ENCODE measurements at places on chromosomes 3 and 15.
A peak's percentile ranks its signal among the peaks of the same experiment; 100 is the strongest.

DNA sequence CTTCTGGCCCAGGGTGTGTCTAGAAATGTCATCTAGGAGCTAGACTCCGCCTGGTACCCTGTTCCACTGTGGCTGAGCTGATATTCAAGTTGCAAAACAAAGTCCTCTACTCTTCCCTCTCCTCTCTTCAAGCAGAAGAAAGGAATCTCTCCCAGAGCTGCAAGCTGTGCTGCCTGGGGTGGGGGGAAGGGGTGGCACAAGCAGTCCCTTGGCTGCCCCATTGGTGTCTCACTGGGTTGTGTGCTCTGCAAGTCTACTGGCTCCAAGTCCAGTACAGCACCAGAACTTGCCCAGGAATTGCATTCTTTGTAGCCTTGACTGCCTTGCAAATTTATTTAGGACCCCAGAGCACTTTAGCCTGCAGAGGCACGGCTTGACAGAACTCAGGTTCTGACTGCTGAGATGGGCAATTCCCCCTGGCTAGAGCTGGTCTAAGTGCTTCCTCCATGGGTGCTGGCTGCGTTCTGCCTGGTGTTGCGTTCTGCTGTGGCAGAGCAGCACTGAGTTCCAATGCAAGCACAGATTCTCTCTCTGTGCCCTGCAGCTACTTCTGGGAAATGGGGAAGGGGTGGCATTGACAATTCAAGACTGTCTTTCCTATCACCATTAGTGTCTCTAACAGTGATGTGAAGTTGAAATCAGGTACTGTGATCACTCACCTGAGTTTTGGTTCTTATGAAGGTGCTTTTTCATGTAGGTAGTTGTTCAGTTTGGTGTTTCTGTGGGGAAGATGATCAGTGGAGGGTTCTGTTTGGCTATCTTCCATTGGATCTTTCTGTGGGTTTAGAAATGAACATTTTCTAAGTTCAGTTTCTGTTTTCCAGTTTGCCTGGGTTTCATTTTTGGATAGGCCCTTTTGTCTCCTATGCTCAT lies 39.5 kb downstream of the OXSR1 start:
- DNase-seq: no peak

DNA sequence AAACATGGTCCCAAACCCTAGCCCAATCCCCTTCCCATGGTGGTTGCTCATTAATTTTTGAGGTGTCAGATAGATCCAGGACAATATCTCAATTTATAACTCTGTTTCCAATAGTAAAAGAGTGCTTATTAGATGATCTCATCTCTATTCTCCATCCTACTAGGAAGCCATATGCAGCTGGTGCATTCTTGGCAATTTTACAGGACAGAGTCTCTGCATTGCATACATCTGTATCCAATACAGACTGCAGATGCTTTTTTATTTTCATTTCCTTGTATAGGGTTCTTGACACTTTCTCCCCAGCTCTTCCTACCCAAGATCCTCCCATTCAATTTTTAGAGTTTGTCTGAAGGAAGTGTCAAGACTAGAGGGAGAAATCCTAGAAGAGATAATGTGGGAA lies 194.8 kb upstream of the DPH6 start:
- DNase-seq: peak; percentile 47

GRCh38 chr15:78757636-78757905 lies 53.7 kb downstream of the ADAMTS7 start:
- no peak for DNase-seq

- no peak for DNase-seq
Measured at GRCh38 chr15:60137711-60138396, 133.7 kb downstream of the FOXB1 start.

DNA sequence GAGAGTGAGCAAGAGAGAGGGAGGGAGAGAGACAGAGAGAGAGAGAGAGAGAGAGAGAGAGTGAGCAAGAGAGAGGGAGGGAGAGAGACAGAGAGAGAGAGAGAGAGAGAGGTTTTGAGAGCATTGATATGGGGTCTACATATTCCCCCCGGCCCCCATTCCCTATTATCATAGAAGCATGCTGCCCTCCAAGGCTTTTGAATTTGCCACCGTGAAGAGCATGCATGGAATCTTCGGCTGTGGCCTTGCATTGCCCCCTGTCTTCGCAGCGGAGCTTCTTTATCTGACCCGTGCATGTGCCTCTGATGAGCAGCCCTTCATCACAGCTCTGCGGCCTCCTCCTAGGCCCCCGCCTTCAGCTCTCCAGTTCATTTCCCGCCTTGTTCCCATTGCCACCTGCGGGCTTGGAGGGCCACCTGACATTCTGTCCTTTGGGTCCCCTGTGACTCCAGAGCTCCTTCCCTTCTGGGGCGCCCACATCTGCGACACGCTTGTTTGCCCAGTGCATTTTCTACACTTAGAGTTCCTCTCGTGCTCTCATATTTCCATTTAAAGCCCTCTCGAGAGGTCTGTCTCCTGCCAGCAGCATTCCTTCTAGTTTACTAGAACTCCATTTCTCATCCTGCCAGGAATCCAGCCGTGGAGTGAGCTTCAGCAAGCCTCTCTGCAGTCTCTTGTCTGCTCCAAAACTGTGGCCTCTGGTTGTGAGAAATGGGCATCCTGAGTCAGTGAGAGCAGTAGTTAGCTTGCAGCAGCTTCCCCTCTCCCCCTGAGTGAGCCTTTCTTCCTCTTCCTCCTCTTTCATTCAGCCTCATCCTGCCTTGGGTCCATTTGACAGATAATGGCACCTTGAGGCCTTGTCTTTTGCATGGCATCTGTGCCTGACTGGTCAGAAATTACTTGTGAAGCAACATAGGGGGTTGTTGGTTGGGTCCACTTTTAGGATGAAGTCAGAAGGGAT lies 25.3 kb downstream of the LPP start:
- peak; percentile 41 for DNase-seq

GRCh38 chr15:98870788-98871187 lies 136.8 kb downstream of the PGPEP1L start:
- DNase-seq: no peak

GRCh38 chr3:66428733-66429132 lies 72.1 kb downstream of the LRIG1 start:
- DNase-seq: peak; percentile 83

DNA sequence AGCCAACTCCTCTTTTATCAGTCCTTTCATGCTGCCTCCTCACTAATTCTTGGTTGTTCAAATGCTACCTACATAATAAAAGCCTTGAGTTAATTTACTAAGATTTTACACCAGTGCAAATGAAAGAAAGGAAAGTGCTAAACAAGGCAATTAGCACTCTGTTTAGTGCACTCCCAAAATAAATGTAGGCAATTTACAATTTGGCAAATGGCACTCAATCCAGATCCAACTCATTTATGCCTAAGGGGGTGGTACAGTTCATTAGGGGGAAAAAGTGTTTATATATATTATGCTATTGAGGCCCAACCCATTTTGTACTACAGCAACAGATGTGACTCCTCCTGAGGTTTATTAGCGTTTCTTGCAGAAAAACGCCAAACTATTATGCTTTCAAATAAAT lies 370.1 kb downstream of the NR2F2 start:
- DNase-seq: no peak

GRCh38 chr3:26505399-26505798 lies 117.2 kb upstream of the LRRC3B start:
- no peak for DNase-seq

- no peak for DNase-seq
Measured at GRCh38 chr3:31004025-31004678, 109.7 kb upstream of the GADL1 start.

DNA sequence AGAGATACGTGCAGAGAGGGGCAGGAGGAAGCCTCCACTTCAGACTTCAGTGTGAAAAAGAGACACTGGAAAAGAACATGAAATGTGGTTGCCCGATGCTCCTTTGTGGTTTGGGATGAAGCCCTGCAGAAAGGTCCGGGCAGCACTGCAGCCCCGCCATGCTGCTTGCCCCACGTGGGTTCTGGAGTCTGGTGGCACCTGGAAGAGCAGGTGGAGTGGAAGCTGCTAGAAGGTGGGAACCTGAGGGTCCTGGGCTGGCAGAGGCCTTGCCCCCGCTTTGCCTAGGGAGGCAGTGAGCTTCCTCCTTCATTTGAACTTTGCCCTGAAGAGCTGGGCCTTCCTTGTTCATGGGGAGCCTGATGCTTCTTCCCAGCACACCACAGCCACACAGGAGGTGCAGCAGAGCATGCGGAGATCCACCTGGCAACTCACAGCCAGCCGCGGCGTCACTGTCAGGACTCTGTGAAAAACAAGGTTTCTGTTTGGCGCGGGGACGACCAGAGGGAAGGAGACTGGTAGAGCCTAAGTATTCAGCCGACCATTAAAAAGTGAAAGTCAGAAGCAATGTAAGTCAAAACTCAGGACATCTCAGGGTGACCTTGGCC lies 59.0 kb downstream of the APBA2 start:
- no peak for DNase-seq

GRCh38 chr15:88654430-88655102 lies 15.8 kb downstream of the ISG20 start:
- no peak for DNase-seq

DNA sequence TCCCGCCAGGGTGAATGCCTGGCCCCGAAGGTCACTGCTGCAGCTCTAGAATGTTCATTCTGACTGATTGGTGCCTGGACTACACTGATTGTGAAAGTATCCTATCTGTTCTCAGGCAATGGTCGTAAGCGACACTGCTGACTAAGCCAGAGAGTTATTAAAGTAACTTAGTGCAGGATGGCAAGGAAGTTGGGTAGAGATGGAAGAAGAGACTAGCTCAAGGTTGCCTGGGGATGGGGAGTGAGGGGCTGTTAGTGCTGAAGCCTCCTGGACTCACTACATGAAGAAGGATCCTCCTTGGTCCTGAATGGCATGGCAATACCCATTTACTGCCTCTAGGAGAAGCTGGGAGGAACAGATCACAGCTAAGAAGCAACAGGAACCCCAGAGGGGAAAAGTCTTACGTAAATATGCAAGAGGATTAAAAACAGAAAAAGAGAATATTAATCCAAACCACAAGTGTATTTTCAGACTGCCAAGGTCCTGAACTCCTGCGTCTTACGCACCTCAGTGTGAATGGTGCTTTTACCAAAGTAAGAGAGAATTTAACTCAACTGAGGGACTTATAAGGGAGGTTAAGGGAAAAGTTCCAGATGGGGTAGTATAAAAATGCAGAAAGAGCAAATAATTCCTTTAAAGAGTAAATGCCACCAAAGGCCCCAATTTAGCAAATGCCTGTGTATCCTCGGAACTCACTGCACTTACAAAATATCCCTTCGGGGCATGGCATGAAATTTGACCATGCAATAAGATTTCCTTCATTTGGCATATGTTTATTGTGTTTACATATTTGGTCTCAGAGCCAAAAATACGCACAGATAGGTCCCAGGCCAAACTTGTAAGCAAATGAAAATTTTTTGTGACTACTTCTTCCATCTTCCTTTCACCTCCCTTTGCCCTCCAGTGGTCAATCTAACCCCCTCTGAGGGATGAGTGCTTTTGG lies 64.0 kb upstream of the DGKG start:
- DNase-seq: no peak

GRCh38 chr3:143158014-143158988 lies 38.7 kb downstream of the CHST2 start:
- DNase-seq: no peak

DNA sequence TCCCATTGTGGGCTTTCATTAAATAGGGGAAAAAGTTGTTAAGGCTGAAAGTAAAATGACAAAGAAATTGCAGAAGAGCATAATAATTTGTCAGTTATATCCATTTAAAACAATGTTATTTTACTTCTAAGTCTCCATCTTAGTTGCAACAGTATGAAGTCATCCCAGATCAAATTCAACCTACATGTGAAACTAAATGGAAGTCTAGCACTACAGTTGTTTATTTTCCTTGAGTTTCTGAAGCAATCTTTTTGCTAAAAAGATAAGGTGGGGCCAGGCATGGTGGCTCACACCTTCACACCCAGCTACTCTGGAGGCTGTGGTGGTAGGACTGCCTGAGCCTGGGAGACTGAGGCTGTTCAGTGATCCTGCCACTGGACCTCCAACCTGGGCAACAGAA lies 80.2 kb downstream of the DPH6 start:
- DNase-seq: no peak

DNA sequence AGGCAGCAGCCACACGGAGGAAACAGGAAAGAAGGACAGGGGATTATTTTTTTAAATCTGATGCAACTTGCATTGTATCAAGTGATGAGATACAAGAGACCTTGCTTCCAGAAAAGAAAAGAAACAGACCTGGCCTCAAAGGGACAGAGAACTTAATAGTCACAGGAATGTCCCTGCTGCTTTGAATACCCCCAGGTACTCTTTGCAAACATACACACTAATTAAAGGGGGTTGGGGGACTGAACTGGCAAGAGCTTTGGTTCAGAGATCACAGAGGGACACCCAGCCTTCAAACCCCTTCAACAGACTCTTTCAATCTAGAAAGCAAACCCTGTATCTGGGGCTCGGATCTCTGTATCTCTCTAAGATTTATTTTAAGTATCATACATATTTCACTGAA lies 18.0 kb downstream of the TNIK start:
- DNase-seq: no peak

GRCh38 chr3:31010491-31010890 lies 116.0 kb upstream of the GADL1 start:
- no peak for DNase-seq

DNA sequence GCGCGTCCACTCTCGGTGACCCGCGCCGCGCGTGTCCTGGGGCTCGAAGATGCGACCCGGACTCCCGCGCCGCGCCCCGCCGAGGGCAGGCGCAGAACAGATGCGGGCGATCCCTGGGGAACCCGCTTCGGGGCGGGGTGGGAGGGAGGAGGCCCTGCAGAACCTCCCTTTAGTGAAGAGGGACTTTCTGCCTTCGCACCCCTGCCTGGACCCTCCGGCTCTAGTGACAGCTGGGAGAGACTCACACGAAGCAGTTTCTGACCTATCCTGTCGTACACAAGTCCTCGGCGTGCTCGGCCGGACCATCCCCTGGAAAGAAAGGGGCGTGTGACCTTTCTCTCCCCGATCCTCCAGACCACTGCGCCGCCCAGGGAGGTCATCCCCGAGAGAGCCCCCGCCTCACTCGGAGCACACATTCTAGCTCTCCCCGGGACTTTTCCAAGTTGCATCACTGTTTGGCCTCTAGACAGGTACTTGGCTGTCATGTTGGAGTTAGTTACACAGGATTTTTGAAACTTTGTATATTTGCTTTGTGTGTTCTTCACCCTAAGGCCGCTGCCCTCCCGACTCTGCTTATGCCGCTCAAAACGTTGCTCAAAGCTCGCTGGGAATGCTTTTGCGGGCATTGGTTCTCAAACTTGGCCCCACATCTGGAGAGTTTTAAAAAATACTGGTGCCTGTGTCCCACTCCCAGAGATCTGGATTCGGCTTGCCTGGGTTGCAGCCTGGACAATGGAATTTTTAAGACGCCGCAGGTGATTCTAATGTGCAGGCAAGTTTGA lies 582 bp downstream of the CGNL1 start:
- peak; percentile 31 for DNase-seq

DNA sequence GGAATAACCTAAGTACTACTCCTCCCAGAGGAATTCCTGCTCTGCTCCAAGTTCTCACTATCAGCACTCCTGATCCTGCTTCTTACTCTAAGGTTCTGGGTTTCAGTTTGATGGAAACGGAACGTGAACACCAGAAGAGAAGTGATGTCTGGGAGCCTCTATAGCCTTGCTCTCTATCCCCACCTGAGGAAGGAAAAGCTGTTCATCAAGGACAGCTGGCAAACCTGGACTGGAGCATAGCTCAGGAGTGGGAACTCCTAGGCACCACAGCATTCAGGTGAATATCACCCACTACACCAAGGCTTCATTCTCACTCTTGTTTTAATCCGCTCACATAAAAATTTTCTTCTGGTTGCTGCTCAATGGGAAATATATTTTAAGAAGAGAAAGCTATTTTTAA lies 13.0 kb upstream of the CADPS start:
- no peak for DNase-seq

GRCh38 chr3:188590557-188590956 lies 436.6 kb downstream of the LPP start:
- DNase-seq: no peak

All from NCI-H345 (cell line).